ENCODE measurements at places on chromosomes 6 and 20. TPM values are rescaled to one million over a fixed set of nuclear protein-coding genes. Genes with fewer than 3 reads are reported as not detected.

Gene FYN
- 90.9 TPM for total RNA-seq

Gene RNF144B
- total RNA-seq = 10.9 TPM

Gene BPIFB1
- total RNA-seq = not detected

Gene CGAS
- total RNA-seq = 6.0 TPM

Gene HBS1L
- 98.7 TPM for total RNA-seq

Gene IMPG1
- total RNA-seq = not detected

Gene SLC17A2
- total RNA-seq = not detected

Gene NECAB3
- 22.5 TPM for total RNA-seq

Gene TRIM40
- total RNA-seq = not detected

Gene GATA5
- total RNA-seq = not detected

Gene KHDRBS2
- total RNA-seq = not detected

Gene POPDC3
- 50.3 TPM for total RNA-seq

Gene RAET1G
- 1.3 TPM for total RNA-seq

All from hair follicle dermal papilla cell (primary cell).